ENCODE measurements at places on chromosomes 5 and 9.

DNA sequence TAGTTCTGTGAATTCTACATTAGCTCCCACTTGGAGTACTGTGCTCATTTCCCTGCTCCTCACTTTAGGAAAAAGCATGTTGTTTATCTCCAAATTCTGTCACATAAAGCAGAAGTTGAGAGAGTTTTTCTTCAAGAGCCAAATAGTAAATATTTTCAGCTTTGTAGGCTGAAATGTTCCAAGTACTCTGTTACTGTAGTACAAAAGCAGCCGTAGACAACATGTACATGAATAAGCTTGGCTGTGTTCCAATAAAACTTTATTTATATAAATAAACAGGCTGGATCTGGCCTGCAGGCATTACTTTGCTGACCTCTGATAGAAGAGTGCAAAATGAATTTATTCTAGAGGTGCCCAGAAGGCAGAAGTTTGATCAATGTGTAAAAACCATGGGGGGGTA lies 73.0 kb upstream of the AGXT2 start:
- DNase-seq = no peak

DNA sequence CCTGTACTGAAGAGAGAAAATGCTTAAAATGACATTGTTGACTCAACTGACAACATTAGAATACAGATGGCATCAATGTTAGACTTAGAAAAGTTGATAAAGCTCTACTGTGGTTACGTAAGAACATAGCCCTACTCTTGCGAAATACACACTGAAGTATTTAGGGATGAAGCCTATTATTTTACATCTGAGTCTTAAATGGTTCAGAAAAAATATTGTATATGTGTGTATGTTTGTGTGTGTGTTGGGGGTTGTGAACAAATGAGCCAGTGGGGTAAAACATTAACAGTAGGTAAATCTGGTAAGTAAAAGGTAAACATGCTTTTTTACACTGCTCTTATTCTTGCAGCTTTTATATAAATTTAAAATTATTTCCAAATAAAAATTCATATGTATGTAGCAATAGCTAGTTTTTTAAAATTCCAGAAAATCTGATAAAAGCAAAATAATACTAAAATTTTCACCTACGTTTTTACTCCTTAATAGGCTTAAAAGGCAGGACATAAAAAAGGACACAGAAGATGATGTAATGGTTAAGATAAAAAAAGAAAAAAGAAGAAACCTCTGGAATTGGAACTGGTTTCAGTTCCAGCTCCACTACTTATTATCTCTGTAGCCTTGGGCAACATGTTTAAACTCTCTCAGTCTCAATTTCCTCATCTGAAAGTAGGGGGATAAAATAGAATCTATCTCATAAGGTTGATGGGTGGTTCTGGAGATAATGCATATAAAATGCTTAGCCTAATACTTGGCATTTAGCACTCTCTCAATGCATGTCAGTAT lies 44.3 kb downstream of the GARNL3 start:
- no peak for DNase-seq

DNA sequence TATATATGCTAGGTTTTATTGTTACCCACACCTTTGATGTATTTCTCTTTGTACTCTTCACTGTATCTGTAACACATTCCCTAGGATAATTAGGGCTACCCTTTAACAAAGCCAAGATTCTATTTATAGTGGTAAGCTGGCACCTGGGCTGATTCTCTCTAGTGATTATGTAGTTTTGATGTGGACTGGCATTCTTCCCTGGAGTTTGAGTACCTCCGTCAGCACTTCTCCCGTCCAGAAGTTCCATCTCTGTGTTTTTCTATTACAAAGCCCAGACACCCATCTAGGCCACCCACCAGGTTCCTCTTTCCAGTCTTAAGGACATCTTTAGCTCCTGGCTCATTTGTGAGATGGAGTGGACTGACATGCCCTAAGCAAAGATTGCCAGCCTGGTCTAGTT lies 55.9 kb upstream of the CDKN2B start:
- DNase-seq = no peak

GRCh38 chr5:69265931-69266330 lies 31.2 kb downstream of the CDK7 start:
- DNase-seq = no peak

DNA sequence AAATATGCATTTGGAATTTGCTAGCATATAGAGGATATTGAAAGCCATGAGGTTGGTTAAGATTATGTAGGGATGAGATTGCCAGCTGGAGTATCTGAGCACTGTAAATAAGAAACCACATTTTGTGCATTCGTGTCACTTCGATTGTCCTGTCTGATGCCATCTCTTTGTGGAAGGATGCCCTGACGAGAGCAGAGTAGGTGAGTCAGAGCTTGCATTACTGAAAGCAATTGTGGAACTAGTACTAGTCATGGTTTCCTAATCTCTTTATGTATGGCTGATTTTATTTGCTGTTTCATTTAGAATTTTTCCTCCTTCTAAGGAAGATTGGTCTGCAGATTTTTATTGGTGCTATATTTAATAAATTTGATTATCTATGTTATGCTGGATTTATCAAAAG lies 14.5 kb upstream of the TAS2R1 start:
- DNase-seq = no peak

DNA sequence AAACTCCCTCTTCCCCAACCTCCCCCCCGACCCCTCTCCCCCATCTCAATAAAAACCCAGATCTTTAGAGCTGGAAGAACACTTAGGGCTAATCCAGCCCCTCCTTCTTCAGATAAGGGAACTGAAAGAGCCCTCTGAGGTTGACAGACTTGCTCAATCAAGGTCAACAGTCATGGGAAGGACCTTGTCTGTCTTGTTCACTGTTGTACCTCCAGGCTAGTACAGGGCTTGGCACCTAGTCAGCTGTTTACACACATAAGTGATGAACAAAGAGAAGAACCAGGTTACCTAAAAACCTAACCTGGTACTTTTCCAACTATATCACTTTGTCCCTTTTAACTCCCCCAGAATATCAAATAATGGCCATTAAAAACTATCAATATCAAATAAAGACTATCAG lies 2.4 kb downstream of the TTC39B start:
- DNase-seq = no peak

GRCh38 chr5:17463653-17464052 lies 34.4 kb upstream of the TAF11L2 start:
- no peak for DNase-seq

GRCh38 chr5:17219006-17219422 lies 1.6 kb downstream of the BASP1 start:
- no peak for DNase-seq

DNA sequence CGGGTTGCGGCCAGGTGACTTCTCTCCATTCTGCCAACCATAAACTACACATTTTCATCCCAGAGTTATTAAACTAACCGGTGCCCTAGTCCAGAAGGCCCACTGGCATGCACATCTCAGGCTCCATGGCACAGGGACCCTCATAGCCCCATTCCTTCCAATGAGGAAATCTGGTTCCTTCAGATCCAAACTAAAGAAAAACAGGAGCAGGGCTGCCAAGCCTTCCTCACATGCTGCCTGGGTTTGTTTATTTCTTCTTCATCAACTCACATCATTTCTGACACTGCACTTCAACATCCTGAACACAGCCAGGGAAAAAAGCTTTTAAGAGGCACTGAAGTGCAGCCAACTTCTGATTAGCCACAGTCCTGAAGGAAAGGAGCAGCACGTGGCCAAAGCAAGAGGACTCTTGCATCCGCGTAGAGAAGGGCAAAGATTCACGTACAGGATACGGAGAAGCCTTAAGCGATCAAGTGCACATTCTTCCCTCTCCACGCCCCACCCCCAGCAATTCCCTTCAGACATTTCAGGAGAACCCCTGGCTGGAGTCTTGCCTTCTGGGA lies 22.5 kb downstream of the LHFPL2 start:
- DNase-seq = no peak

GRCh38 chr5:126139773-126140172 lies 283.4 kb upstream of the GRAMD2B start:
- no peak for DNase-seq

DNA sequence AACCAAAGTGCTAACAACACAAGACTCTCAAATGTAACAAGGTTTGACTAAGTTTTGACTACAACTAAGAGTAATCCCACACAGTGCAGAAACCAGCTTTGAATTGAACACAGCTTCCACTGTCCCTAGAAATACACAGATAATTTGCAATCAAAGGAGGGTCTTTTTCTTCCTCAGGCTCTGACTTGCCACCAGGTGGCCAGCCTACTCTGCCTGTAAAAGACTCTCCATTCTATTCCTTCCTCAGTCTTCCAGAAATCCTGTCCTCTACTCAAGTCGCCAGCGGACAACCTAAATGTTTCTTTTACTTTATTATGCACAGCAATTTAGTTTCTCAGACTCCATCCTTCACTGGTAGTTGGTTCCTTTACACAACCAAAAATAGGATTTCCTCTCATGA lies 32.2 kb upstream of the MCTP1 start:
- DNase-seq = no peak

DNA sequence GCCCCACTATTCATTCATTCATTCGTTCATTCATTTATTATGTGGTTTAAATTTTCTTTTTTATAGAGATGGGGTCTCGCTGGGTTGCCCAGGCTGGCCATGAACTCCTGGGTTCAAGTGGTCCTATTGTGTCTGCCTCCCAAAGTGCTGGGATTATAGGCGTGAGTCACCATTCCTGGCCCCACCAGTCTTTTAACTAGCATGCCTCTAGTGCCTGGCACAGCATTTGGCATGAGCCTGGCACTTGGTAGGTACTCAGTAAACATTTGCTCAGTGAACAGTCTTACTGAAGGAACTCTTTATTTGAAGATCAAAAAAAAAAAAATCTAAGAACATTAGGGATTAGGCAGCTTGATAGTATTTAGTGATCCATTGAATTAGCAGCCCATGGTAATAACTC lies 98.1 kb downstream of the KDM4C start:
- DNase-seq = no peak

GRCh38 chr5:180067986-180068385 lies 3.6 kb downstream of the RNF130 start:
- DNase-seq = no peak

GRCh38 chr9:93020151-93020550 lies 38.4 kb upstream of the SUSD3 start:
- DNase-seq = no peak

DNA sequence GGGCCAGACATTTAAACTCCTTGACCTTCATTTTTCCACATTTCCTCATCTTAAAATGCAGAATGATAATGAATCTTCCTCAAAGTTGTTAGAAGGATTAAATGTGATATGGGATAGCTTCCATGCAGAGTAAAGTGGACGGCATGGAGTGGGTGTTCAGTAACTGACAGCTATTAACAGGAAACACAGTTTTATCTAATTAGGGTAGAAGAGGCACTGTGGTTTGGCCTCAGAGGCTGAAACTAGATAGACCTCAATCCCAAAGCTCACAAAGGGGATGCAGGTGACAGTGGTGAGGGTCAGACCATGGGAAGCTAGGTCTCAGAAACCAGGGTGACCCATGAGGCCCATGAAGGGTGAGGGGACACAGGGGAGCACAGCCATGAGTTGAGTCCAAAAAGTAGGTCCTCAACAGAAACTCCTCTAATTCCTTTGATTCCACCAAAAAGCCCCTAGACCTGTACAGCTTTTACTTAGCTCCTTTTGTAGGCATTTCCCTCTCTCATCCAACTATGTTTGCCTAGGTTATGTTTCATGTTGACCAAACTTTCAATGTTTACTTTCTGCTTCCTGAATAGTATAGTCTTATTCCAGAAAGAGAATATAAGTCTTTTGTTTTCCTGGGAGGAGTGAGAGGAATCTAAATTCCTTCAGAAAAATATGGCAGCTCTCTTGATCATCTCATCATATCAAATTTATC lies 27.9 kb upstream of the GLDC start:
- DNase-seq = no peak

GRCh38 chr5:65262096-65262495 lies 219.6 kb downstream of the ADAMTS6 start:
- no peak for DNase-seq

DNA sequence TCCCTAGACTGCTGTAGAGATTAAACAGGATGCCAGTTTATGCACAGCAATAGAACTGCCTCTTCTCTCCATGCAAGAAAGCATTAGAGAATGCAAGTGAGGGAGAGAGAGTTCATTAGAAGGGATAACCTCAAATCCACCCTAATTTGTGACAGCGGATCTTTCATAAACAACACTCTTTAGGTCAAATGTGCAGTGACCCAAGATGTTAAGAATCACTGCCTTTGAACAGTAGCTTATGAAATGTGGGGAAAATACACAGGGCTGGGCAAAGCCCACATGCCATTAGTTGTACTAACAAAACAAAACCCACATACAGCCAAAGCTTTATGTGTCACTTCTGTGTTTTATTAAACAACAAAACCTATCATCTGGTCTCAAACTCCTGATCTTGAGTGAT lies 36.2 kb upstream of the POU4F3 start:
- no peak for DNase-seq

DNA sequence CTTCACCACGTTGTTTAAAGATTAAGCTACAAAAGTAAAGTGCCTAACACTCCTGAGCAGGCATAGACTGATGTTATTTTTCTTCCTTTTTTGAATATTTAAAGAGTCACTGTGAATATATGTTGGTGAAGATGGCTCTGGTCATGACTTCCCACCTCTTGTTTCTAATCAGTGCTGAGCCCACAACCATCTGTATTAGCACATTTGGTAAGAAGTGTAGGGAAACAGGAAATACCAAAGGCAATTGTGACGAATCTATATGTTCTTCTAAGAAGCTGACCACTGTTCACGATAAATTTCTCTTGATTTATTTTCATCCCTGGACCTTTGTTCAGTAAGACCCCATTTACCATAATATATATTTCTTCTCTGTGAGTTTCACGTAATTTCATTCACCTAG lies 108.3 kb upstream of the PCA3 start:
- no peak for DNase-seq

- DNase-seq = no peak
Measured at GRCh38 chr9:120894321-120895148, 17.5 kb upstream of the PHF19 start.

DNA sequence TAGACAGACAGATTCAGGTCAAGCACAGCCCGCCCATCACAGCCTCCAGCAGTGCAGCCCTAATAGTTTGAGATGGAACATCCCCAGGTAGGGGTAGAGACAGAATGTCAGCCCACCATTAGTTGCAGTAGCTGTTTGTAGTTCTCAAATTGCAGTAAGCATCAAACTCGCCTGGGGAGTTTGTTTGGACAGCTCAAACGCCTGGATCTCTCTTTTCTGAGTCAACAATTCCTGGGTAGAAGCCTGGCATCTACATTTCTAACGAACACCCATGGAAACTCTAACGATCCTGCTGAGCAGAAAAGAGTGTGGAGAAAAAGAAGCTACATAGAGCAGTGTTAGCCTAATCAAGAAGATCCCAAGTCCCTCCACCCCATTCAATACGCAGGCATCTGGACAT lies 59.4 kb downstream of the ADAMTS16 start:
- DNase-seq = no peak

GRCh38 chr9:127878652-127879390 lies 1.3 kb upstream of the AK1 start:
- DNase-seq = no peak

GRCh38 chr5:124252191-124252638 lies 494.2 kb downstream of the ZNF608 start:
- no peak for DNase-seq

GRCh38 chr9:91836515-91836914 lies 113.5 kb downstream of the ROR2 start:
- DNase-seq = no peak

DNA sequence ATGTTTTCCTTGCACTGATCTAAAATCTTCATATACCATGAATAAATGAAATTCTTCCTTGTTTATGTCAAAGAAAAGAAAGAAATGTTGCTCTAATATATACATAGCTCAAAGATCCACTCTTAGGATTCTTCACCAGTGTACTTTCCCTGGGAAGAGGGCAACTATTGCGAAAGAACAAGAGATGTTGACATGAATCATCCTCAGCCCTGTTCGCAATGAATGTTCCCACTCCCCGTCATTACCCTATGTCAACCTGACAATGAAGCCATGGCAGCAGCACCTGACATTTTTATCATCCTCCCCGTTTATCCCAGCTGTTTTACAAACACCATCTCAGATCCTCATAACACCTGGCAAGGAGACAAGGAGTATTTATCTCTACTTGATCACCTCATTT lies 409.1 kb upstream of the GRIA1 start:
- no peak for DNase-seq

Data from activated naive CD8-positive, alpha-beta T cell treated with anti-CD3 and anti-CD28 coated beads, Interleukin-2, amount 50 U/mL, for 24 hours (primary cell).